ENCODE measurements at places on chromosomes 6 and 20.

DNA sequence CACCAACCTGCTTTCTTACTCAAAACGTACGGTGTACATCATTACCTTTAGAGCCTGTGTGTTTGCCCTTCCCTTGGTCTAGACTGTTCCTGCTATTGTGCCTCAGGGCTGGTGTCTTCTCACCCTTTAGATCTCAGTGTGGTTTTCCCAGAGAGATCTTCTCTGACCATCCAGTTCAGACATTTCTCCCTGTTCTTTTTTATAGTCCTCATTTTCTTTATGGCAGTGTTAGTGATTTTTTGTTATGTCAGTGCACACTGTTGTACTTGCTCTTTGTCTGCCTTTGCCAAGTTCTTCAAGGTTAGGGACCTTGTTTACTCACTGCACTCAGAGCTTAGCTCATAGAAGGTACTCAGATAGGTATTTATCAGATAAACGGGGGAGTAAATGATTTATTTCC is 82.8 kb downstream of the ATRN start:
- DNase-seq = no peak

DNA sequence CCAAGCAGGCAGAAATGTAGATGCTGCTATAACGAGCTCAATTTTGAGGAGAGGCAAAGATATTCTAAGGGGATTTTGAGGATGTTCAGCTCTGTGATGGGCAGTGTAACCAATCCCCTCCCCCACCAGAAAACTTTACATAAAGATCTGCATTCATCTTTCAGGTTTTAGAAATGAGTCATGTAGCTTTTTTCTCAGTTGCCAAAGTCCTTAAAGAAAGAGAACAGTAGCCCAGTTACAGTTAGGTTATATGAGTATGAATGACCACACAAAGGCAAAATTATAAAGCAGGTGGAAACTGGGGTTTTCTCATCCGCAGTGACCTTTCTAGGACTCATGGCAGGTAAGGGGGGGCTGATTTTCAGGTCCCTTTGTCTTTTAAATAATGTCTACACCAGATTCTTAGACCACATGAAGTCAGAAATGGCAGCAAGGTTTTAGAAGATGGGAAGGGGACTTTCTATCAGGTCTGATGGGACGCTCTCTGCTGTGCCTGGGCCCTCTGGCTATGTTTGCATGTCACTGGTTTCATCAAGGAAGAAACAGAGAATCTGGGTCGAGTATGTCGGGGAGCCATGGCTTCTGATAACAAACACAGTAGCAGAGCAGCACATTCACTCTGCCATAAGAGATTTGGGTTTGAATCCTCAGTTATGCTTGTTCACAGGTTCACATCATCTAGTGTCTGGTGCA is 94.7 kb downstream of the CLIC5 start:
- DNase-seq = no peak

DNA sequence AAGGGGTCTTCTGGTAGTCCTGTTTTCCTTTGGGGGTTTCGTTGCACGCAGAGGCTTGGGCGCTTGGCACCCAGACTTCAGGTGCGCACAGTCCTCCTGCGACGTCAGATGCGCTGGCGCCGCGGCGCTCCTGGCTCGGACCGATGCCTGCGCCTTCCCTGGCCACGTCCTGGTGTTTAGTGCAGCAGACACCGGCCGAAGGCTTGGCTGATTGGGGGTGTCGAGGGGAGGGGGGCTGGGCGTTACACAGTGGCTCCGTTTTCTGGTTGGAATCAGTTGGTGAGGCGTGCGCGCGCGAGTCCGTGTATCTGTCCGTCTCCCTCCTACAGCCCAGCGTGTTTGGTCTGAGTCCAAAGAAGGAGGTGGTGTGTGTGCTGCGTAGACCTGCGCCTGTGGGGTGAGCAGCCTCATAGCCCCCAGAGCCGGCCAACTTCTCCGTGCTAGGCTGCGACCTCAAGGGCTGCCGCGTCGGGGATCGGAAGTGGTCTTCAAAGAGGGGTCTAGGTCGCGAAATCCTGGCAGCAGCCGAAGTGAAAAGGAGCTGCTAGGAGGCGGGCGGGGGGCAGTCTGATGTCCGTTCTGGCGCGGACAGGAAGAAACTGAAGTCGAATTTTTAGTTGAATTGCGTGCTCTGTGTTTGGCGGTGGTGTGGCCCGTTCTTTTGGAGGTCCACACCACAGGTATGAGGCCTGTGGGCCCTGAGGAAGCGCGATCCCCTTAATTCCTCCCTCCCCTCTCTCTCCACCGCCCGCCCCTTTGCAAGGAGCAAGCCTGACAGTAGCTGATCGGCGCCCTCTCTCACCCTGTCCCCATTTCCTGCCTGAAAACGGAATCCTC is 1.5 kb downstream of the SYNDIG1 start:
- no peak for DNase-seq

- DNase-seq = no peak
Observed at GRCh38 chr6:104704191-104704590, 155.5 kb downstream of the HACE1 start.

DNA sequence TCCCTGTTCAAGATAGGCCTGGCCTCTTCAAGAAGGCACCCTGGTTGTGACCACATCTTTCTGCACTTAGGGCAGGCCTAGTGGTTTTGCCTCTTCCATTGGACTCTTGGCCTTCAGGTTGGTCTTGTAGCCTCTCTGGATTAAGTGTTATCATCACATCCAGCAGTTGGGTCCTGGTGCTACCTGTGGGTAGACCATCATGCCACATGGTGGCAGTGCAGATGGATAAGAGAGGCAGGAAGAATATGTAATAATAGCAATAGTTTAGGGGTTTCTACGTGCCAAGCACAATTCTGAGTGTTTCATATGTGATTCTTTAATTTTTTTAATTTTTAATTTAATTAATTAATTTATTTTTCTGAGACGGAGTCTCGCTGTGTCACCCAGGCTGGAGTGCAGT is 28.5 kb upstream of the SNRPB2 start:
- no peak for DNase-seq
